Spinal cord (tissue), 10 donors: ENCODE measurements at places on chromosomes 6 and 20.

DNA sequence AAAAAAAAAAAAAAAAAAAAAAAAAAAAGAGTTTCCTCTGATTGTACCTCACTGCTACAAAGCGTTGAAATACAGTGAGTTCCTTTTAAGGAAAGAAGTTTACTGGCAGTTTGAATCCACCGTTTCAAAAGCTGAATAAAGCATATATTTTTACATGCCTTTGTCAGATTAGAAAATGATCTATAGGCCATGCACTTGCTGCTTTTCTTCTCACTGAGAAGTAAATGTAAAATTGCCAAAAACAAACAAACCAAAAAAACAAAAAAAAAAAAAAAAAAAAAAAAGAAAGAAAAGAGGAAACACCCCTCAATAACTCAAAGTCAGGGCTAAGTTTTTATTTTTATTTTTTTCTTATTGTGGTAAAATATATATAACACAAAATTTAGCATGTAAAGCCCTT is 81.9 kb downstream of the LYRM4 start:
- no peak for DNase-seq

DNA sequence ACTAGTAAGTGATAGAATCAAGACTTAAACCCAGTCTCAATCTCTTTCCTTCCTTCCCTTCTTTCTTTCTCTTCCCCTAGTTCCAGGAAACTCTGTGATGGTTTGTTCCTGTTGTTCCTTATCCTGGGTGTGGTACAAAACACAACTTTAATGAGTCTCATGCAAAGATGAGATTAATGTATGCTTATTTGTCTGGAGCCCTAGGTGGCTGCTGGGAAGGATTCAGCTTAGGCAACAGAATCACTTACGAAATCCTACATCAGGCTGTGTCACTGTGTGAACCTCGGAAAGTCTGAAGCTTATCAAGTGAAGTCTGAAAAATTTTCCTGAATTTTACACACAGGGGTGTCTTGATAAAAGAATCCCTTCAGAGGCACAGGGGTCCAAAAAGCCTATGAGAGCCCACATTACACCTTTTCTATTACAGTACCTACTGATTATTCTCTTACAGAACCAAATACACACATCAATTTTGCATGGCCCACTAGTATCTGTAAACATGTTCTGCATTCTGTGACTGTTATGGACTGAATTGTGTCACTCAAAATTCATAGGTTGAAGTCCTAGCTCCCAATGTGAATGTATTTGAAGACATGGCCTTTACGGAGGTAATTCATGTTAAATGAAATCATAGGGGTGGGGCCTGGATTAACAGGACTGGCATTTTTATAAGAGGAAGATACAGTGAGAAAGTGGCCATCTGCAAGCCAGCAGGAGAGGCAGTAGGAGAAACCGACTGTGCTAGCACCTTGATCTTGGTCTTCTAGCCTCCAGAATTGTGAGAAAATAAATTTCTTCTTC is 144.7 kb downstream of the MYB start:
- DNase-seq = no peak

- DNase-seq = no peak
These were observed 4.3 kb downstream of the ZBTB9 start for GRCh38 chr6:33458676-33459075.

GRCh38 chr6:6148192-6148815 is 141.6 kb upstream of the NRN1 start:
- no peak for DNase-seq

DNA sequence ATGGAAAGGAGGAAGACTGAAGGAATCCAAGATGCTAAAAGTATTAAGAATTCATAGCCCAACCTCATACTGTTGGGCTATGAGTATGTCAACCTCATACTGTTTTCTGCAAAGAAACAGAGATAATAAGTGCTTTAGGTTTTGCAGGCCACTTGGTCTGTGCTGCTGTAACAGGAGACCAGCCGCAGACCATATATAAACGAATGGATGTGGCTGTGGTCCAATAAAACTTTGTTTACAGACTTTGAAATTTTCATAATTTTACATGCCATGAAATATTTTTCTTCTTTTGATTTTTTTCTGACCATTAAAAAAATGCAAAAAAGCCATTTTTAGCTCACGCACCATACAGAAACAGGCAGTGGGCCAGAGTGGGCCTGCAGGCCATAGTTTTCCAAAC is 13.7 kb upstream of the THBD start:
- no peak for DNase-seq

DNA sequence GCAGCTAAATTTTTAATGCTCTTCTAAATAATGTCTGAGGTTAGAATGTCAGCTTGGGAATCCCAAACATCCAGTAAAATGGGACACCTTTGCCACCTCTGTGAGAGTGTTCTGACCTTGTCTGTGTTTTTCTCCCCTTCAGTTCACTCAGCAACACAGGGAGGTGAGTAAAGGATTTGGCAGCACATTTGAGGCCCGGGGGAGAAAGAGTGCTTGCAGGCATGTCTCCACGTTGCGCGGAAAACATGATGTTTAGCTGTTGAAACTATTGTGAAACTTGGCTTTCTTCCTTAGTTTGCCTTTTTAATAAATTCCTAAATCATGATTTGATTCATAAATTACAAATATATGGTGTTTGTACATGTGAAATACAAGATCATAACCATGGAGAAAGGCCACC is 707.8 kb upstream of the FLRT3 start:
- DNase-seq = peak; percentile 14

DNA sequence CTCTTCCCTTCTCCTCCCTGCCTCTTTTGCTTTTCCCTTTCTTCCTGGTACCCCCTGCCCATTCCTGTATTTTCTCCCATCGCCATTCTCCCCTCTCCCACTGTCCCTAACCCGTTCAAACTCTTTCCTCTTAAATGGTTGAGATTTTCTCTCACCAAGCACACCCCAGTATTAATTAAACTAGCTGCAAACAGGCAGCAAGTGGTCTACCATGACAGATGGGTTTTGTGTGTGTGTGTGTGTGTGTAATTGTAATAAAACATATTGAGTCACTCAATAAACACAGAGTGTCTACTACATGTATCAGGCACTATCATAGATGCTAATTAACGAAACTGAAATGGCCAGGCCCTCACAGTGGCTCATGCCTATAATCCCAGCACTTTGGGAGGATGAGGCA is 6.7 kb downstream of the RAET1E start:
- no peak for DNase-seq

- DNase-seq = no peak
These were observed 39.1 kb downstream of the COL12A1 start for GRCh38 chr6:75166773-75167172.

DNA sequence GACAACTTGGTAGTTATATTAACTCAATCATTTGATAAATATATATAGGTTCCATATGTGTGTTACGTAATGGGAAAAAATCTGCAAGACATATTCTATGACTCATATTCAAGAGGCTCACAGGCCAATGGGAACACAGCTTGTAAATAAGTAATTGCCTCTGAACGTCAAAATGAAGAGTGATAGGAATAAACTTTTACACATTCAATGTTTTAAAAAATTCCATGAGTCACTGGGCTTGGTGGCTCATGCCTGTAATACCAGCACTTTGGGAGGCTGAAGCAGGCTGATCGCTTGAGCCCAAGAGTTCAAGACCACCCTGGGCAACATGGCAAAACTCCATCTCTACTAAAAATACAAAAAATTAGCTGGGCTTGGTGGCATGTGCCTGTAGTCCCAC is 209.4 kb upstream of the MCHR2 start:
- DNase-seq = no peak

DNA sequence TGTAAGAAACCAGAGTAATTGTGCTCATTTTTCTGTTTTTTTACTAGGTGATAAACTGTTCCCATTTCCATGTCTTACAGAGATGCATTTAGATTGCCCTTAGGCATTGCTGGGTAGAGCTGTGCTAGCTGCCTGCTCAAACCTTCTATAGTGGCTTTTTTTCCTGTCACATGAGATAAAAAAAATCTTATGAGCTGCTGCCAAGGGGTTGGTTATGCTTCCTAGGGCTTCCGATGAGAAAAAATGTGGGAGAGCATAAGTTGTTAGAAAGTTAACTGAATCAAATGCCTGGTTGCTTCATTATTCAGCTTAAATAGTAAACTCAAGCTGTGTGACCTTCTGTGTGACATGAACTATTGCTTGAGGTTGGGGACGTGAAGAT is 50.0 kb upstream of the NOX3 start:
- DNase-seq = no peak

- no peak for DNase-seq
These were observed 207.3 kb downstream of the FARS2 start for GRCh38 chr6:5468586-5468985.

DNA sequence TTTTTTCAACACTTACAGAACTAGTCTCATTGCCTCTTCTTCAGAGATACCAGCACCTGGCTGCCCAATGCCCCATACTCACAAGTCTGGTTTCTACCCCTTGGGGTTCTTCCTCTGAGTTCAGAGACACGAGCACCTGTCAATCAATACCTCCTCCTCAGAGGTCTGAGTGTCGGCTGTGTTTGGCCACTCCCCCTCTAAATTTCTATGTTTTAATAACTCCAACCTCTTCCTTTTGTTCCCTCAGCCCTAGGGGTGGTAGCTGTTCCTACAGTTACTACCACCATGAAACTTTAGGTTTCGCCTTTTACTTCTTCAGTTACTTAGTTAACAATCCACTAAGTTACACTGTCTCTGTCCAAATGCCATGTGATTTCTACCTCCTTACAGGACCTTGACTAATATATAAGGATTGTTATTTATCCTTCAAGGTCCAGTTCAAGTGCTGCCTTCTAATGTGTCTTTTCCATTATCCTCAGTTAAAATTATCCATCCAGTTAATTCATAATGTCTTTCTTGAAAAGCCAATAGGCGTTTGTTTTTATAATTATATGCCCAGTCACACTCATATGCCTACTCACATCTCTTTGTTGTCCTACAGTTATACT is 14.6 kb upstream of the PHF20 start:
- DNase-seq = no peak

GRCh38 chr6:73774311-73774774 is 78.3 kb downstream of the CD109 start:
- DNase-seq = no peak

DNA sequence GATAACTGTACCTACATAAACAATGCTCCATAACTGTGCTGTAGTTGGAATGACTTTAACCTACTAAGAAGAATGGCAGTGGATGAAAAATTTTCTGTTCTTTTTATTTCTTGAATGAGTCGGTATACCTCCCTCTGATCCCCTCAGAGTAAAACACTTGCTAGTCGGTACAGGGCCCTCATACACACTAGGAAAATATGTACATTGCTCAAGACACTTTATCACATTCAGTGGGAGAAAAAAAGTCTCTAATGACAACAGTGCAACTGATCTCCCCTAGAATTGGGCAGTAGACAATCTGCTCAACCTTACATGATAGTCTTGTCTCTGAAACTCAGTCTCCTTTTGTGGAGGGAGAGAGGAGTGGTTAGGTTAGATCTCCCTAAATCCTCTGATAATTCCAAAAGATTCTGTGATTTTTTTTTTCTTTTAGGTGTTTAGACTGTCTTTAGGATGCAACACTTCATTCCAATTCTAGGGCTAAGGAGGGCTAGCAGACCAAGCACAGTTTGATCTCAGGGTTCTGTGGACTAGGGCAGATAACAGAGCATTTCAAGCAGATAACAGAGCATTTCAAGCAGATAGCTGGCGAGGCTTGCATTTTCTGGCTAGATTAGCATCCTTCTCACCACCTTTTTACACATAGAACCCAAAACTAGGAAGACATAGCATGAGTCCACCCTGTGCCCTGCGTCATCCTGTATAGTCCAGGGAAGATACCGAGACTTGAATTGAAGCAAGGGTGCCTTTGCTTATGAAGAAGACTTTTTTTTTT is 100.3 kb upstream of the TNFAIP3 start:
- DNase-seq = no peak

DNA sequence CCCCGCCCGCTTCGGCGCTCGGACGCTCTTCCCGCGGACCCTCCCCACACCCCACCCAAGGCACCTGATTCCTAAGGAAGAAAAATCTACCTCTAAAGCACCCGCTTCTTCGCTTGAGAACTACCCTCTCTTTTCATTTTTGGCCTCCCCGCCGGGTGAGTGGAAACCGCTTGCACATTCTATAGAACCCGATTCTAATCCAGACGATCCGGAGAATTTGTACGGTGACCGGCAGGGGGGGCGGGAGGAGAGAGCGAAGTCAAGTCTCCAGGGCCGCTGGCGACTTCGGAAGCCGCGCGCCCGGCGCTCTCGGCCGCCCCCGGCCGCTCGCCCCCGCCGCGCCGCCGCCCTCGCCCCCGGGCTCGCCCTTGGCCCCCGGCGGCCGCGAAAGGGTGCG is at the start of gene RBM24:
RBM24 (plus strand) TSS at position 262 of the 397 bp plus-strand sequence. CDS start 221 bp downstream, outside the sequence.
- peak; percentile 88 for DNase-seq

DNA sequence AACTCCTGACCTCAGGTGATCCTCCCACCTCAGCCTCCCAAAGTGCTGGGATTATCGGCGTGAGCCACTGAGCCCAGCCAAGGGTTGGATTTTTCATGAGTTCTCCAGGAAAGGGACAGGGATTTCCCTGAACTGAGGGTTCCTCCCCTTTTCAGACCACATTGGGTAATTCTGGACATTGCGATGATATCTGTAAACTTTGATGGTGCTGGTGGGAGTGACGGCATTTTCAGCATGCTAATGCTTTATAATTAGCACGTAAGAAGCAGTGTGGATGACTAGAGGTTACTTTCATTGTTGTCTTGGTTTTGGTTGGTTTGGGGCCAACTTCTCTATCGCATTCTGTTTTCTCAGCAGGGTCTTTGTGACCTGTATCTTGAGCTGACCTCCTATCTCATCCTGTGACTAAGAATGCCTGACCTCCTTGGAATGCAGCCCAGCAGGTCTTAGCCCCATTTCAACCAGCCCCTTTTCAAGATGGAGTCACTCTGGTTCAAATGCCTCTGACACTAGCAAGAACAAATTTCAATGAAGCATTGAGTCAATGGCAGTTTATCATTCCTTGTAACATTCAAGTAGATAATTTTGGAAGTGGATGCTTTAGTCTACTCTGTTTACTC is 156.5 kb downstream of the TTLL2 start:
- no peak for DNase-seq

DNA sequence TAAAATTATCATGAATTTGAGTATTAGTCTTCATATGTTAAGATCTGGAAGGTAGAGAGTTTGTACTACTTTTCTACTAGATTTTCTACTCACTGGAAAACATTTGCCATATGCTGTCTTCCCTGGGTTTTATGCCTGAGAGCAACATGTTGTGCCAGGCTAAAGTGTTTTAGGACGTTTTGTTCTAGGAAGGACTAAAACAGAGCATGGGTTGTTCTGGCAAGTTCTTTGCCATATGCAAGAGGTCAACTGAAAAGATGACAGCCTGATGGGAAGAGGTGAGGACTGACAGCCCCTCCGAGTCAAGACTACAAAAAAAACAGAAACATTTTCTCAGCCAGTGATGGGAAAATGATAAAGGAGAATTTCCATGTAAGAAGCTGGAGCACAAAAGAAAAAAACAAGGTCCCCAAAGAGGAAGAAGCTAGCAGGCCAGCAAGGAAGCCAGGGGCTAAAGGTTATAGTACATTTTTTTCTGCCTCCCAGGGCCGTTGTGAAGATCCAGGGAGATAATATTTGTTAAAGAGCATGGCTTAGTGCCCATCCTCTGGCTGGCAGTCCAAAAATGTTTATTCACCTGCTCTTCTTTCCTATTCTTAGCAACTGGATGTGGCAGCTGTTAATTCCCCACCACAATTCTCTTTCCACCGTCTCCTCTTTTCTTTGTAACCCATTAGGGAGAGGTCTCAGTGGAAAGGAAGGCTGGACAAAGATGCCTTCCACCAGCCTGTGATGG is 7.8 kb downstream of the SCGN start:
- DNase-seq = no peak

- no peak for DNase-seq
These were observed 59.2 kb upstream of the TINAG start for GRCh38 chr6:54248994-54249393.
